Anterior cingulate cortex (tissue), 58 donors: ENCODE measurements at places on chromosomes 6 and 20.

DNA sequence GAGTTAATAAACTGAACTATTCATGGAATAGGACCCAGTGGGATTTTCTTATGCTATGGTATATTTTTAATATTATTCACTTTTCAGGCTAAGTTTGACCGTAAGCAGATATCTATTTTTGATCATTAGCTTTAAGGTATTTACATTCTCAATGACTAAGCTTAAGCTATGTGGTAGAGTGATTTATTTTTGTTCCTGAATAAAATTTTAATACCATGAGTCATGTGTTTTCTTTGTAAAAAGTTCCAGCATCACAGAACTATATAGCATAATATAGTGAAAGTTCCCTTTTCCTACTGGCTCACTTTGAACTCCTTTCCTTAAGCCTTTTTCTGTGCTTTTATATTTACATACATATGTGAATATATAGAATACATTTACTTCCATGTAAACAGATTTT lies 75.8 kb downstream of the BCKDHB start:
- no peak for DNase-seq

DNA sequence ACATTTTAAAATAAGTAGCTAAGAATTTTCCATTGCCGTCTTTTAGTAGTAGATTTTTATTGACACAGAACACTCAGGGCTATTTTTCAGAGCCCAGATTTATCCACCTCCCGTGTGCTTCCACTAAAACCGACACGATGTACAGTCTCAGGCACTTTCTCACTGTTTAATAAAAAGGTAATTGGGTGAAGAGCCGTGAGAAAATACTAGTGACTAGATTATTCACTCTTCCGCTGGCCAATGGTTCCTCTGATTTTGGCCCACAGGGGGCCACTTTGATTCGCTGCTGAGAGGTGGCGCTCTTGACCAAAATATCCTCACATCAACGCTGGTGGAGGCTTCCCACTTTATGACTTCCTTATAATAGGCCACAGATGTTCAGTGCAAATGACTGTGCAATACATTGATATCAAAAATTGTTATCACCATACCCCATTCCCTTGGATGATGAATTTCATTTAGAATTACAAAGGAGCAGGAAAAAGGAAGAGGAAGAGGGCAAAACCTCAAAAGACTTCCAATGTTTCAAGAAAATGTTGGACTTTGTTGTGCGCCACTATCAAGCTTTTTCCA lies 12.3 kb upstream of the HDDC2 start:
- no peak for DNase-seq

- no peak for DNase-seq
These were observed 65.2 kb downstream of the CDKAL1 start for GRCh38 chr6:20599302-20600051.

DNA sequence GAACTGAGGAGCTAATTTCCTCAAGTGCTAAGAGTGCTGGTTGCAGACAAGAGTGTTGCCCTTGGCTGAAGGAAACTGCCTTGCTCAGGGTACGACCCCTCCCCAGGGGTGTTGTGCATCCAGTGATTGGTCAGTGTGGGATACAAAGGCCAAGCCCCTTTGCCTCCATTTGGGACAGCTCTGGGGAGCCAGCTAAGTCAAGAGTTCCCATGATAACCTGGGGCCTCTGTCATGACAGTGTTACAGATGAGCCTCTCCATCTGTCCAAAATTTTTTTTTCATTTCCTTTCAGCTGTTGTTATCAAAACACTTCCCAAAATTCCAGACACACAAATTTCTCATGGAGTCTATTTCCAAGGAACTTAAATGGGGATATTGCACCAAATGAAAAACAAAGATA lies 93.3 kb downstream of the HS3ST5 start:
- no peak for DNase-seq

DNA sequence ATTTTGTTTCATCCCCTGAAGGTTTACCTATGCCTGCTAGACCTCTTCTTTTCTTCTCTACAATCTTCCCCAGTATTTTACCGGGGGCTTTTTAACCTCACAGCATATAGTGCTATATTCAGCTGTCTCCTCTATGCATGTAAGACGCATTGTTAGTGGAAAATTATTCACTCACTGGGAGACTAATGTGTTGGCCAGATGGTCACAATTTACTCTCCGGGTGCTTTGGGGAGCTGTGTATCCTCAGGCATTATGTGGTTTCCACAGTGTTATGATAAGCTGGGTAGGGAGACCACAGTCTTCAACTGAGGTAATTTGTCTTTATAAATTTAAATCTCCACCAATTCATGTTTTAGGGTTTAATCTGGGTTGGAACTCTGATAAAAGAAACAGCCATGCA lies 553.8 kb upstream of the PTCHD4 start:
- no peak for DNase-seq

DNA sequence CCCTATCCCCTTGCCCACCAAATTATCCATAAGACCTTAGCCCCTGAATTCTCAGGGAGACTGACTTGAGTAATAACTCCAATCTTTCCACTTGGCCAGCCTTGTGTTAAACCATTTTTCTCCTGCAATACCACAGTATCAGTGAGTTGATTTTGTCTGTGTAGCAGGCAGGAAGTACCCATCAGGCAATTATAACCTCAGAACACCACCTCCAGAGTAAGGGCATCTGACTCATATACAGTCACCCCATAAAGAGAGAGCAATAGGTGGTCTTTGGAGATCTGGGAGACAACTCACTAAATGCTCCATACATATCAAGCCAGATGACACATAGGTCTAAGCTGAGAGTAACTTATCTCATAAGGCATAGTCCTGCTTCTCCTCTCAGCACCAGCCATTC lies 83.7 kb downstream of the FILIP1 start:
- no peak for DNase-seq

- no peak for DNase-seq
These were observed 155.4 kb downstream of the SMOC2 start for GRCh38 chr6:168596344-168596743.

DNA sequence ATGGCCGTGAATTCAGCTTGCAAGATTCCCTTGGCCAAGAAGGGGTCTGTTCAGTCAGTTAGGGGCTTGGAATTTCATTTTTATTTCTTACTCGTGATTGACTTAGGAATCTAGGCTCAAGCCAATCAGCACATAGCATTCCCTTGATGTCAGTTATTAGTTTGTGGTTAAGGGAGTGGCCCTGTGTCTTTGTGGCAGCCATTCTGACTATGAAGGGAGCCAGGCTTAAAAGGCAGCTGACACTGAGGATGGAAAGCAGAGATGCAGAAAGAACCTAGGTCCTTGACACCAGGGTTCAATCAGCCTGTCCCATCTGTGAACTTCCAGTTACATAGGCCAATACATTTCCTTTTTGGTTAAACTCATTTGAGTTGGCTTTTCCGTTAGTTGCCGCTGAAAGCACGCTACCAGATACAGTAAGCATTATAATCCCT lies 48.1 kb downstream of the MCUR1 start:
- DNase-seq: no peak

- DNase-seq: no peak
These were observed 93.3 kb upstream of the MARCKS start for GRCh38 chr6:113763876-113764275.

- no peak for DNase-seq
These were observed 15.1 kb downstream of the MYBL2 start for GRCh38 chr20:43681991-43682410.

GRCh38 chr6:81696524-81696923 lies 56.0 kb downstream of the TENT5A start:
- DNase-seq: no peak

DNA sequence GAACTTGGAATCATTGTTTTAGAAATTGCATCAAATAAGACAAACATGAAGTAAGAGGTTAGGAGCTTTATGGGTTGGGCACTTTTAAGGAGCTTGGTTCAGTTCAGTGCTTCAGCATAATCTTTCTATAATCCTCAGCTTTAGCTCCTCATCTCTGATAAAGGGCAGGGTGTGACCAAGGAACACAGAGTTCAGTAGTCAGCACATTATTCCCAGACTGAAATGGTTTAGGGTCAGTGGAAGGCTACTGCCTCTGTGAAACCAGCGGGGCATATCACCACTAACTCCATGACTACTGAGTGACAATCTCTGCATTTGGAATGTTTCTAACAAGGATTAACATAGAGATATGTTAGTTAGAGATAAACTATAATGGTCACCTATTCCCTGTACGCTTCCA lies 36.9 kb downstream of the CRYBG1 start:
- DNase-seq: no peak

- no peak for DNase-seq
These were observed 17.2 kb upstream of the TMX4 start for GRCh38 chr20:8036771-8037170.

GRCh38 chr6:157946865-157947532 lies 34.7 kb upstream of the SYNJ2 start:
- no peak for DNase-seq

DNA sequence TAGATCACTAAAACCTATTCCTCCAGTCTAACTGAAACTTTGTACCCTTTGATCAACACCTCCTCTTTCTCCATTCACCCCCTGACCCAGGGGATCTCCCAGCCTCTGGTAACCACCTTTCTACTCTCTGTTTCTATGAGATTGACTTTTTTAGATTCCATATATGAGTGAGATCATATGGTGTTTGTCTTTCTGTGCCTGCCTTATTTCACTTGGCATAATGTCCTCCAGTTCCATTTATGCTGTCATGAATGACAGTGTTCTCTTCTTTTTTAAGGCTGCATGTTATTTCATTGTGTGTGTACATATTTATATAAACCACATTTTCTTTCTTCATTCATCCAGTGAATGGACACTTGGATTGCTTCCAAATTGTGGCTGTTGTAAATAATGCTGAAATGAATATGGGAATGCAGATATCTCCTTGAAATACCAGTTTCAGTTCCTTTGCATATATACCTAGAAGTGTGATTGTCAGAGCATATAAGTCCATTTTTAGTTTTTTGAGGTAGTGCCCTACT lies 57.7 kb downstream of the DHX35 start:
- no peak for DNase-seq

DNA sequence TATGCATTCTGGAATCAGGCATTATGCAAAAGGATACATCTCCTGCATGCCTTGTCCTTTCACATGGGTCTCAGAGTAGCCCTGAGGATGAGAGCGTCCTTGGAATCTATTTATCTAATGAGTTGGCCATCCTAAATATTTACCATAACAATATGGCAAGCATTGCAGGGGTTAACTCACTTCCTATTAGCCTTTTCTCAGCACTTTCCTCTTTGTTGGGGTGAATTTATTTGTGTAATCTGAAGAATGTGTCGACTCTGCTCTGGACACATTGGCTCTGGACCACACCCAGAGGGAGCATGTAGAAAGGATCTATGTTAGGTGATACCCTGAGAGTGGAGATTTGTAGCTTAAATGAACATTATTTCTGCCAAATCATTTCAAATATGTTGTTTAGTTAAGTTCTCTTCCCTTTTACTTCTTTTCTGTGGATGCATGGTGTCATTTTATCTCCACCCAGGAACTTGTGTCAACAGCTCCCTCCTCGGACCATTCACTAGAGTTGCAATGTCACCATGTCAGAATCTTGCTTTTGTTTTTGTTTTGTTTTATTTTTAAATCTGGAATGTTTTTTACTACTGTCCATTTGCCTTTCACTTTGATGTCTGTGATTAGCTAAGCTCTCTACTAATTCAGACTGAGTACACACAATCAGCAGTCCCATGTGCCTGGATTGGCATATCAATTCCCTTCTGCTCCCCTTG lies 757.0 kb upstream of the MMS22L start:
- DNase-seq: no peak

GRCh38 chr20:19341348-19342053 lies 129.1 kb downstream of the SLC24A3 start:
- no peak for DNase-seq

- no peak for DNase-seq
These were observed 129.9 kb downstream of the EYA2 start for GRCh38 chr20:47024461-47024937.

DNA sequence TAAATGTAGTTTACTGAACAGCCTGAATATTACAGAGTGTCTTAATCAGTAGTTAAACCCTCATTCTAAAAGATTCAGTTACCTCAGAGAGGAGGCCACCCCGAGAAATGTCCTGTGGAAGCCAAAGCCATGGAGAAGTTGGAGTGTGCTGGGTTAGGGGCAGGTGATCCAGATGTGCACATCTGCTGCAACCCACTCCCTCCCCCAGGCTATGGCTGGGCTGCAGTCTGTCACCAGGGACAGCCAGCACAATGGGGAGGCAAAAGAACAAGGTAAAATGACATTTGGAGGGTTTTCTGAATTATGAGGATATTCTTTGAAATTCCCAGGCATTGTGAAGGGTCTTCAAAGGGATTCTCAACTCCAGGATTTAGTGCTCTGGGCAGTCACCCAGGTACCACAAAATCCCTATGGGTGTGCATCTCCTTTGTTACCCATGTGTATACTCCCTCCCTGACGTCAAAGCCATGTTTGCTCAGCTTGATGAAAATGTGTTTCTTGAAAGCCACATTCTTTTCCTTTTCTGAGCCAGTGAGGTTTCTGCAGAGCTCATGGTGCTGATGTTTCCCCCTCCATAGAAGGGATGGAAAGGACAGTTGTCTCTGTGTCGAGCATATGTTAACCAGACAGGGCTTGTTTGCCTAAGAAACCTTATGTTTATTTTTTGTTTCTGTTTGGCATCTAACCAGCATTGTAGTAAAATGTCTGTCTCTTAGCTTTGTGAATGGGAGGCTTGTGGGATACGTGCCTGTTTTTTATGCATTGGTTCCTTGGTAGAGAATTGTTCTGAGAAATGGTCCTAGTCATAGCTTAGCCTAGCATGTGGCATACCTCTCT lies 212.3 kb upstream of the TBX18 start:
- no peak for DNase-seq

- DNase-seq: no peak
These were observed 62.6 kb downstream of the GINS1 start for GRCh38 chr20:25470045-25470444.

DNA sequence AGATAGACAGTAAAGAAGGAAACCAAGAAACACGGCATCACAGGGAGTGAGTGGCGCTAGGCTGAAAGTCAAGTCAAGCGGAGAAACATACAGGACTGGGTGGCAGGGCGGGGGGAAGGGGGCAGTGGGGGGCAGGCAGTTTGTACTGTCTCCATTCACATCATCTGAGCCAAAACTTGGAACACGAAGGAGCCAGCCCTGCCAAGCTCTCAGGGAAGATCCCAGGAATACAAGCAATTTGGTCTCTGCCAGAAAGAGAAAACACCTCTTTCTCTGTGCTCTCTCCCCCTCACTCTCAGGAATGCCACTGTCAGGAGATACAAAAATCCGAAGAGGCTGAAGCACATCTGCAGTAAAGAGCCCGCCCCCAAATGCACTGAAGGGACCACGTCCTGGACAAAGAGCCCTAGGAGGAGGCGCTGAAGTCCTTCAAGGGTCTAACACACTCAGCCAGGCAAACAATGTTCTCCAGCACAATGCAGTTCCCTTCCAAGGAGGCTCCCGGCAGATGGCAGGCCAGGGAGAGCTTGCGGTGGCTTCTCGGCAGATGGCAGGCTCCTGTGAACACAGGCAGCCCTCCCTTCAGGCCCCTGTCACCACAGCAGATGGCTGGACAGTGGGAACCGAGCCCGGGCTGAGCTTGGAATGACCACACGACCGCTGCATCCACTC lies 90.0 kb downstream of the ATP9A start:
- DNase-seq: peak; percentile 54

- DNase-seq: no peak
These were observed 144.2 kb downstream of the JARID2 start for GRCh38 chr6:15389765-15390723.
